ENCODE measurements at places on chromosomes 4 and X.

DNA sequence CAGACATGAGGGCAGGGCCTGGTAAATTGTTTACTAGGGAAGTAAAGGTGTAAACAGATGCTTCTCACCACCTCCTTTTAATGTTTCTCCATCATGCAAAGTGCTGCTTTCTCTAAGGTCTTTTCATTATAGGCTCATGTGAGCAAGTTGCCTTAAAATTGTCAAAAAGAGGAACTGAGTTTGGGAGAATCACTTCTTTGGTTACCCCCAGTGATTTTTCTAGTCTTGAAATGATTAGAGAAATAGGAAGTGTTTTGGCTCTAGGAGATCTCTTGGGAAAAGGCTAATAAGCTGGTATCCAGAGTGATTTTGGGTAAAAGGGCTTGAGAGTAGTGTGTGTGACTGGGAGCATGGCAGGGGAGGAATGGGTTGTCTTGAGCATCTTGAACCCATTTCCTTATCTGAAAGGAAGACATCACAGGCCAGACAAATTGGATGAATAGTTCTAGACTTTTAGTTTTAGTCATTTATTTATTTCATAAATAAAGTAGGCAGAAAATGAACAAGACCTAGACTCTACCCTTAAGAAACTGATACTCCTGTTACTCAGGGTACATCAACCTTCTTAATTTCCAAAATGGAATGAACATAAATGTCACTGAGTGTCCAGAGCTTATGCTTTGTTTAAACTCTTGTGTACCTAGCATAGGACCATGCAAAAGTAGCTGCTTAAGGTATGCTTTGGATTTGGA lies 14.2 kb downstream of the GRPR start:
- no peak for DNase-seq

- no peak for DNase-seq
Observed at GRCh38 chr4:87209696-87210095, 10.7 kb downstream of the KLHL8 start.

DNA sequence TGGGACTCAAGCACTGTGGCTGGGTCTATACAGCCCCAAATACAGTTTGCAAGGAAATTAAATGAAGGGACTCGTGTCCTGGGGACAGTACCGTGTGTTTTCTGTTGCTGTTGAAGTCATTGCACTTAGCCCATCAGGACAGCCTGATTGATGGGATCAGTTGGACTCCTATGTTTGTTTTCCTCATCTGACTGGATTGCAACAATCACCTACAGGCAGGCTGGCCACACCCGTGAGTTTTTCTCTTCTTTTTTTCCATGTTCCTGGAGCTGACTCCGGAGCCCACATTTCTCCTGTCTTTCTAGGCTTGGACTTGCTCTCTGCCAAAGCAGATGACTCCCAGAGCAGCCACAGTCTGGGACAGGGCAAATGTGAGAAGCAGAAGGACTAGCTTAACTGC lies 38.1 kb downstream of the RTL9 start:
- DNase-seq: no peak

- no peak for DNase-seq
Observed at GRCh38 chr4:143203577-143203976, 18.9 kb downstream of the USP38 start.

DNA sequence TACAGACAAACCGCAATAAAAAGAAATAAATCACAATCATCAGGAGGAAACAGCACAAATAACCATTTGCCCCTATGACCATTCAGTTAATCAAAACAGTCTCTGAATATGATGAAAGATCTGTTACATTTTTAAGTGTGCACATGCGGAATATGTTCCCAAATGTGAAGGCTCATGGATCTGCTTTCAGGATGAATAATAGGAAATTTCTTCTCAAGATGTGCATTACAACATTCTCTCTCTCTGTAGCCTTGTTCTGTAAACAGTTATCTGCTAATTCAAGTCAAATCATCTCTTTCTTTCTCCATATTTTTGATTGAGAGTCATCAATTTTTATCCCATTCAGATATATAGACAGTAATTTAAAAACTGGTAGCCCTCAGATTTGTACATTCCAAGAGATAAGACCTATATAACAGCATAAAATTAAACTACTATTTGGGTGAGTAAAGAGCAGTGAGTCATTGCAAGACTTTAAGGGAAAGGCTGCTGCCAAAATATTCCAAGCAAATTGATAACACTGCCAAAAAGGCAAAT lies 433.9 kb upstream of the ATOH1 start:
- no peak for DNase-seq
